ENCODE measurements at places on chromosomes 4 and X.

- no peak for DNase-seq
Measured at GRCh38 chrX:39952989-39953388, 144.8 kb downstream of the BCOR start.

- DNase-seq: no peak
Measured at GRCh38 chr4:74549936-74550335, 105.0 kb downstream of the AREG start.

GRCh38 chr4:184933311-184933710, 85.0 kb upstream of the HELT start:
- no peak for DNase-seq

DNA sequence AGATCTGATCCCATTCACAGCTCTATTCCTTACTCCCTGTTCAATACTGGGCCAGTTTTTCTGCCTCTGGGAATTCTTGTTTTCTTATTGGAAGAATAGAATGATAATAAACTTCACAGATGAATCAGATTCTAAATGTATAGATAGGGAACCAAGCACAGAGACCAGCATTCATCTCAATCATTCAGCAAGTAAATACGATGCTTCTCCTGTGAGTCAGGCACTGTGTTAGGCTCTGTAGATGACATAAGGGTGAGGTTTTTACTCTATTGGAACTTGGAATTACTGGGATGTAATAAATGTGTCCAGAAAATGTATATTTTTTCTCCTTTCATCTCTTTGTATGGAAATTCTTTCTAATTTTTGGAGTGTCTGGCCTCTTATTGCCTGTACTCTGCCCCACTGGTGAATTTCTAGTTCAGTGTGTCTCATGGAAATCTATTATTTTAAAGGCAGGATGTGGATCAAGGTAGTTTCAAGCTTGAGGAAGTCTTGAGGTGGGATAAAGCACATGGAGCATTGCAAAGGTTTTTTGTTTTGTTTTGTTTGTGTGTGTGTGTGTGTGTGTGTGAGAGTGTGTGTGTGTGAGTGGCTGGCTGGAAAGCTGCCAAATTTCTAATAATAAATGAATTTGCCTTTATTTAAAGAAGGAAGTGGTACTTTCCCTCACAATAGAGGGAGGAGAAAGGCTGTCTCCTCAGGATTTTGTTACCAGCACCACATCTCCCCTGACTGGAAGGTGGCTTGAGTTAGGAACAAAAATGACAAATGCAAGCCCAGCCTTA, 117.9 kb upstream of the HS3ST1 start:
- no peak for DNase-seq

- no peak for DNase-seq
Measured at GRCh38 chrX:17801431-17801830, 59.7 kb downstream of the RAI2 start.

DNA sequence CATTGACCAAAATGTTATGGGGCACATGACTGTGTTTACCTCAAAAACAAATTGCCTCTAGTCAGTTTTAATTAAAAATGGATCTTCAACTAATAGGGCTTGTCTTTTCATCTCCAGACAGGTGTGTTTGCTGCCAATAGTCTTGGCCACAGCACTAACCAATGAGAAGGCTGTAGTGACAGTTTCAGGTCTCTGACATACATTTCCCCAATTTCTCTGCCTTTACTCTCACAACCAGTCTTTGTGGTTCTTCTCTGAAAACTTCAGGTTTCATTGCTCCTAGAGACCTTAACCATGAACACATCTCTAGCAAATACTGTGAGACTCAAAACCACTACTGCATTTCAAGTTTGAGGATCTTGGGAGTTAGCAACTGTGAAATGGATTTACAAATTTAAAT, 3.5 kb upstream of the EDNRA start:
- no peak for DNase-seq

GRCh38 chrX:102154900-102155805, 624 bp downstream of the BEX5 start:
- peak; percentile 21 for DNase-seq

- DNase-seq: no peak
Measured at GRCh38 chr4:53929311-53929710, 135.1 kb downstream of the CHIC2 start.
